Spleen (tissue), 13 donors: ENCODE measurements at places on chromosomes 2 and 18. TPM values are rescaled to one million over a fixed set of nuclear protein-coding genes. Genes with fewer than 3 reads are reported as not detected.

GRCh38 chr18:61470031-61470674 is 136.9 kb downstream of the CDH20 start:
- no peaks in the 10 kb centered on the region for H3K4me1 ChIP-seq
- H3K4me3 ChIP-seq: no peak overlapping the region
- H3K27ac ChIP-seq: no peak overlapping the region
- H3K36me3 ChIP-seq: no peaks in the 10 kb centered on the region
- no peaks in the 10 kb centered on the region for H3K27me3 ChIP-seq
- no peak for DNase-seq

DNA sequence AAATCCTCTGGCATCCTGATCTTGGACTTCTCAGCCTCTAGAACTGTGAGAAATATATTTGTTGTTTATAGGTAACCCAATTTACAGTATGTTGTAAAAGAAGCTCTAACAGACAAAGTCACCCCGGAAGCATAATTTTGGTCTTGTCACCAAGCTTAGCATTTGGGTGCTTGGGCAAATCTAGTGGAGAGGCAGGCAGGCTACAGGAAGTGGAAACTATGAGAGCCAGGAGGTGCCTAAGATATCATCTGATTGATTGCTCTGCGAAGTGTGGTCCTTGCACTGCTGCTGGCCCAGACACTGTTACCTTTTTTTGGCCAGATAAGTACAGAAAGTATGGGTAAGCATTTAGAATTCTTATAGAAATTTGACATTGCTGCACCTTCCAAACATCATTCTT is 102.9 kb downstream of the CDC42EP3 start:
- no peaks in the 10 kb centered on the region for H3K4me1 ChIP-seq
- H3K36me3 ChIP-seq: no peaks in the 10 kb centered on the region
- H3K27ac ChIP-seq: no peak overlapping the region

Gene HOXD1
- polyA plus RNA-seq: 0.49 TPM

Gene NEB
- polyA plus RNA-seq: 3.2 TPM

Gene POMC
- polyA plus RNA-seq: 9.8 TPM

Gene PLCD4
- polyA plus RNA-seq: 0.19 TPM
